Stimulated activated CD4-positive, alpha-beta T cell treated with anti-CD3 and anti-CD28 coated beads, Interleukin-2, amount 100 ng/mL, for 4 hours (primary cell): ENCODE measurements at places on chromosomes 4 and X.

- no peak for DNase-seq
Observed at GRCh38 chrX:11336201-11336600, 43.0 kb downstream of the AMELX start.

DNA sequence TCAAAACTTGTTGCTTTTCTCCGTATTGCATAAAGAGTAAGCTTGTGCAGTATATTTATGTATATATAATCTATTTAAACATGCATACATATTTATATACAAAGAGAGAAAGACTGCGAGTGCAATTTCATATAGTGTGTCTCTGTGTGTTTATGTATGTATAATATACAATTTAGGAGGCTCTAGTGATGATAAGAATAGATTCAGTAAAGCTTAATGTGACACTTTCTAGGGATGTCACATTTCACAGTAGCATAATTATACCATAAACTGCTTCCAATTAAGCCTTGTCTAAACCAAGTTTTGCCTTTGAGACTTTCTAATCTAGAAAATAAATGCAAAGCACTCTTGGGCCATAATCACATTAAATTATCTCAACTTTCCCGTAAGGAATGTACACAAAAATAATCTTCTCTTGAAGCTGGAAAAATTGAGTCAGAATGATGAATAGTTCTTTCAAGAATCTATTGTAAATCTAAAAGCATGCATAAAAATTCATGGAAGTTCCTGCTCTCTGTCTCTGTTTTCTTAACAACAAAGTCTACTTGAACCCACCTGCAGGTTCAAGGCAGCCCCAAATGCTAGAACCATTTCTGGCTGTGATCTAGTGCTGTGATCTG, 114.1 kb upstream of the NPY2R start:
- DNase-seq: no peak

GRCh38 chr4:128635955-128636560, 173.4 kb upstream of the JADE1 start:
- no peak for DNase-seq

DNA sequence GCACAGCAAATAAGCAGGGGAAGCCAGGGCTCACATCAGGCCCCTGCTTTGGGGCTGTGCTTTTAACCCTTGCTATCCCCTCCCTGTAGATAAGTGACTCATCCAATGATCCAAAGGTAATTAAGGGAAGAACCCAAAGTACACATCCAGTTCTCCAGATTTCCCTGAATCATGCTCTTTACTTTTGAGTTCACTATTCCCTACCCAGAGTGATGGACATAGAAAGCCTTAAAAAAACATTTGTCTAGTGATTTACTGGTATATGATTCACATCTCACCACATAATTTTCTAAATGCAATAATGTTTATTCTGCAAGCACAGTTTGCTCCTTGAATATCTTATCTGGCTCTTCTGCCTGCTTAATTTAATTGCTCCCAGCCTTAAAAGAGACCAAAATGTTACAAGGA, 136.2 kb downstream of the PPP3CA start:
- DNase-seq: no peak
